Tongue (tissue), 3 donors: ENCODE measurements at places on chromosomes 11 and 22.

DNA sequence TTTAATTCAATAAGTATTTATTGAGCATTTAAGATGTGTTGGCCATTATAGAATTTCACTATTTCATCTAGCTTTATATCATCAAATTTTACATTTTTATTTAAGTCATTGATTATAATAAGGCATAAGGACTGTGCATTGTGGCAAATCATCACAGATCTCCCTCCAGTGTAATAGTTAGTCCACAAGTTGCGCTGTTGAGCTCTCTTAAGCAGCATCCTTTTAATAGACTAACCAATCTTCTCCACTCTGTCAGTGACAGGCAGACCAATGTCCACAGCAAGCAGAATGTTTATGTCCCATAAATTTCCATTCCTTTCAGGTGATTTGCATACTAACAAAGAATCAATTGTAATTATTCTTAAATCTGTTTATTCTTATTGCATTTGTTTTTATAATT, 595.3 kb upstream of the CCDC90B start:
- DNase-seq: no peak

DNA sequence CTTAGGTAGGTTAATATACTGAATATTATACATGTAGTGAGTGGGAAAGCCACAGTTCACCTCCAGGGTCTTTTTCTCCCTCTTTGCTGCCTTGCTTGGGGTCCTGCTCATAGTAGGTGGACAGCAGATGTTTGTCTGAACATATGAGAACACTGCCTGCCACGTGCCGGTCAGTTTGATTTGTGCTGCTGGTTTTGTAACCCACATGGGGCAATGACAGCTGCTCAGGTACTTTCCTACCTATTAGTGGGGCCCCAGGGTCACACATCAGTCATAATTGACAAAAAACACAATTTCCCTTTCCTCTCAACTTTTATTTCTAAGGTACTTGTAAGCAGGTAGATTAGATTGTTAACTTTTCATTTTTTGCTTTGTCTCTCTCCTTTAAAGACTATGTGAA, 43.8 kb downstream of the BMAL1 start:
- no peak for DNase-seq

- no peak for DNase-seq
Measured at GRCh38 chr22:39731481-39731880, 160.9 kb downstream of the CACNA1I start.

GRCh38 chr11:32874132-32874531, 18.5 kb upstream of the QSER1 start:
- DNase-seq: no peak

DNA sequence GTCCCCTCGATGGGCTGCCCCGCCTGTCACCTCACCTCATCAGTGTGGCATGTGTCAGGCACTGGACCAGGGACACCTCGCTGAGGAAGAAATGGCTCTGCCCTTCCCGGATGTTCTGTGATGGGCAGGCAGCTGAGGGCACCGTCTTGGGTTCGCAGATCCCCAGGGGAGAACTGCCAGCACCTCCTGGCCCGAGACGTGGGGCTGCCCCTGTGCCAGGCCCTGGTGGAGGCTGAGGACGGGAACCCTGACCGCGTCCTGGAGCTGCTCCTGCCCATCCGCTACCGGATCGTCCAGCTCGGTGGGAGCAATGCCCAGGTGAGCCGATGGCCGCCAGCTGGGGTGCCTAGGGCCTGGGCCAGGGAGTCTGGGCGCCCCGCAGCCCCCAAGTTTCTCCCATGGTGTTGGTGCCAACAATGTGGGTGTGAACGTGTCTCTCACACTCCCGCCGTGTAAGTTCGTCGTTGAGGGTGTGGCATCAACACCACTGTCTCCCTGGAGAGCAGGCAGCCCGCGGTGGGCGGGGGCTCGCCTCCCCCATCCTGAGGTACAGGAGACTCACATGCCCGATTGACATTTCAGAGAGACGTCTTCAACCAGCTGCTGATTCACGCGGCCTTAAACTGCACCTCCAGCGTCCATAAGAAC, 7.3 kb upstream of the GTSE1 start:
- no peak for DNase-seq
